ENCODE measurements at places on chromosomes 3 and 15. TPM values are rescaled to one million over a fixed set of nuclear protein-coding genes. Genes with fewer than 3 reads are reported as not detected.

Gene DYNLT2B
- polyA plus RNA-seq = 8.7 TPM

Gene VIPR1
- 1.6 TPM for polyA plus RNA-seq

Gene DNAH12
- polyA plus RNA-seq = 0.71 TPM

Gene PODXL2
- polyA plus RNA-seq = 5.0 TPM

Gene XCR1
- polyA plus RNA-seq = 0.27 TPM

Gene INKA1
- 6.8 TPM for polyA plus RNA-seq

Gene ARGFX
- polyA plus RNA-seq = not detected

Gene SERPINI1
- polyA plus RNA-seq = 7.9 TPM

Gene ZIC1
- polyA plus RNA-seq = 24.8 TPM

Gene AP3B2
- 0.29 TPM for polyA plus RNA-seq

Gene ALDH1A2
- polyA plus RNA-seq = 9.3 TPM

Gene IL12A
- 0.58 TPM for polyA plus RNA-seq

Gene TEX9
- polyA plus RNA-seq = 2.9 TPM

DNA sequence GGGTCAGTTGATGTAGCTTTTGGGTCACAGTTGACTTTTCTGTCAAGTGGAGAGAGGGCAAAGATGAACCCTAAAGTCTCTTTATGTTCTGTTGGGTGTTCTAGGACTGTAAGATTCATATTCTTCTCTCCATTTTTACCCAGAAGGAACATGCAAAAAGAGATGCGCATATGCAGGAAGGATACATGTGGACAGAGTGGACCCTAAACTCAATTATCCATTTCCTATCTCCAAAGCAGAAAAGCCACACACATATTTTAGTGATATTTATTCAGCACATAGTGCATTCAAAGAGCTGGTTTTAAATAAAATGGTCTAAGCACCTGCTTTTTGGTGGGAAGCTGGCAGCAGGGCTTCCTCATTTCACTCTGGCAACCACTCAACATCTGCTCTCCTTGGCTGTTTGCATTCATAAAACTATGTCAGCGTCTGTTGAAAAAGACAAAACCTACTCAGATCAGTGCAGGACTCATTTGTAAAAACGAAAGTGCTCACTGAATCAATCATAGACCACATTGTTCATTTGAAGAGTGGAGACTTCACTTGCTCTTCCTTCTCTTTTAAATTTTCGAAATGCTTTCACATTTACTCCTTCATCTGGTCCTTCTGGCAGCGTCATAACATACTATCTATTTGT, 96.6 kb downstream of the SEMA6D start:
- no peak for DNase-seq

GRCh38 chr15:74960995-74961588, 4.5 kb upstream of the RPP25 start:
- no peak for DNase-seq

- no peak for DNase-seq
Observed at GRCh38 chr15:68360721-68361120, 71.2 kb downstream of the ITGA11 start.

DNA sequence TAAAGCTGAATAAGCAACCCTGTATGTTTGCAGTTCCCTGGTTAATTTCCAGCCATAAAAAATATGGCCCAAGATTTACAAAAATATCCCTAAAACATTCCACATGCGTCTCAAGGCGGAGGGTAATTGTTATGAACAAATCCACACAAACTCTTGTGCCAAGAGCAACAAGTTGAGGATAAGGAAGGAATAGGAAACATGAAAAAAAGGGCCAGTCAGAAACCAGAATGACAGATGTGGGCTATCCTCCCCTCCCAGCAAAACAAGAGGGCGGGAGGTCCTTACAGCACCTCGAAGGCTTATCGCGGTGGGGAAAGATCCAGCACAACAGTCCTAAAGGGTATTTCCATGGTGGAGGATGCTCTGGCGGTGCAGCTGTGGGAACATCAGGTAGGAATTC, 155.6 kb upstream of the HES1 start:
- no peak for DNase-seq

DNA sequence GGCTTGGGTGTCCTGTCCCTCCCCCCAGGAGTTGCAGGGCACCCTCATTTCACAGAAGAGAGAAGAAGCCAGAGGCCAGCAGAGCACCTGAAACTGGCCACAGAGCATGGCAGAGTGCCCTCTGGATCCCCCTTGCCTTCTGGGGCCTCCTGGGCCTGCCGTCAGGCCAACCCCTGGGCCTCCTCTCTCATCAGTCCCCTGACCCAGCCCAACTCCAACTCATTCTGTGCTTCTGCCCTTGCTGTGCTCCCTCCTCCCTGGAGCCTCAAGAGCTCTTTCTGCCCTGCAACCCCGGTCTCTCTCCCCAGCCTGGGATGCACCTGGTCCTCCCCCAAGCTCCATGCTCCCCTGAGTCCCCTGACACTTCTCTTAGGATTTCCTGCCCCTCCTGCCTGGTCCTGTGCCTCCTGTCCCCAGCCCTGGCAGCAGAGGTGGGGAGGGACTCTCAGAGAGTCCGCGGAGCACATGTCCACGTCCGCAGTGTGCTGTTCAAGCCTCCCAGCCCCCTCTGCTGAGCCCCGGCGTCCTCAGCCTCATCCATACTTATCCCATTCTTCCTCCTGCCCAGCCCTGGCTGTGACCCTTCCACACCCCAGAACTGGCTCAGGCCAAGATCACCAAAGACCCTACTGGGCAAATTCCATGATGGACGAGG, 30.5 kb upstream of the CACNA2D2 start:
- DNase-seq = no peak

DNA sequence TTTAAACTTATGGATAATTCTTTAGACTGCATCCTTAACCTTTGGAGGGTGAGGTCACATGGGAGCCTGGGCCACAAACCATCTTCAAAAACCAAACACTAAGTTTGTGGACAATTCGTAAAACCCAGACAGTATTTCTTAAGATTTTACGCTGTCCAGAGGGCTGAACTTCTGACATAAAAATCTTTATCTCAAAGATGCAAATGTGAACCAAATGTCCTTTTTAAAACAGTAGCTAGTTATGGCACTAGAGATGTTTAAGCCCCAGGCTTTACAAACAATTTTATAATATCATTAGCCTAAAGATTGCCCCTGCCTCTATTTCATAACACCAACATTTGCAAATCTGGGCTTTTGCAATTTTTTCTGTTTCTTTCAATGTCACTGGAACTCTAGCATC, 287.2 kb downstream of the SATB1 start:
- DNase-seq = no peak

DNA sequence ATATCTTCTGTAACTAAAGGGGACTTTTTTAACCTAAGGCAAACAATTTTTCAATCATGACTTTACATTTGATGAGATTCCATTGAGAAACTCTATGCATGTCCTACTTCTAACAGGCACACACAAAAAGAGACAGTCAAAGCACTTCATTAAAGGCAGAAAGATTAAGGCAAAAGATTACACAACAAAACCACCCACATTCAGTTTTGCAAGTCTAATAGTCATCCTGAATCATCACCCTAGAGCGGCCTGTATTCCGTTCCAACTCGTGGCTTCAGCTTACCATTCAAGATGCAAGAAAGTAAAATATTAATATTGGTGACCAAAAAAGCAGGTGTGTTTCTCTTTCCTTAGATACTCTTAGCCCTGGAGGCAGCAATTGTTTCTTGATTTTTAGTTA, 205.9 kb downstream of the P3H2 start:
- no peak for DNase-seq

GRCh38 chr15:20340331-20340811, 201.2 kb downstream of the GOLGA6L6 start:
- no peak for DNase-seq

DNA sequence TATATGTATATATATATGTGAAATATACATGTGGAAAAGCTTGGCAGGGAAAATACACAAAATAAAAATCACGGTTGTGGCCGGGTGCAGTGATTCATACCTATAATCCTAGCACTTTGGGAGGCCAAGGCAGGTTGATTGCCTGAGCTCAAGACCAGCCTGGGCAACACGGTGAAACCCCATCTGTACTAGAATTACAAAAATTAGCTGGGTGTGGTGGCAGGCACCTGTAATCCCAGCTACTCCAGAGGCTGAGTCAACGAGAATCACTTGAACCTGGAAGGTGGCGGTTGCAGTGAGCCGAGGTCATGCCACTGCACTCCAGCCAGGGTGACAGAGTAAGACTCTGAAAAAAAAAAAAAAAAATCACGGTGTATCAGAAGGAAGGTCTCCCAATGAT, 20.8 kb upstream of the ARHGEF3 start:
- DNase-seq = no peak

DNA sequence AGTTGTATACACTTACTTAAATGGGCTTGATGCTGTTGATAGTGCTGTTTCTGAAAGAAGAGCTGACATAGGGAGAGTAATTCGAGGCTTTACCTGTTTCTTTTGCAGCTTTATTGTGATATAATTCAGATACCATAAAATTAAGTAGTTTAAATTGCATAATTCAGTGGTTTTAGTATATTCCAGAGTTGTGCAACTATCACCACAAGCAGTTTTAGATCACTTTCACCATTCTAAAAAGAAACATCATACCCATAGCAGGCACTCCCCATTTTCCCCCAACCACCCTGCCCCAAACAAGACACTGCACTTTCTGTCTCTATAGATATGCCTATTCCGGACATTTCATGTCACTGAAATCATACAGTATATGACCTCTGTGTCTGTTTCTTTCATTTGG, 98.5 kb downstream of the MTHFS start:
- no peak for DNase-seq

DNA sequence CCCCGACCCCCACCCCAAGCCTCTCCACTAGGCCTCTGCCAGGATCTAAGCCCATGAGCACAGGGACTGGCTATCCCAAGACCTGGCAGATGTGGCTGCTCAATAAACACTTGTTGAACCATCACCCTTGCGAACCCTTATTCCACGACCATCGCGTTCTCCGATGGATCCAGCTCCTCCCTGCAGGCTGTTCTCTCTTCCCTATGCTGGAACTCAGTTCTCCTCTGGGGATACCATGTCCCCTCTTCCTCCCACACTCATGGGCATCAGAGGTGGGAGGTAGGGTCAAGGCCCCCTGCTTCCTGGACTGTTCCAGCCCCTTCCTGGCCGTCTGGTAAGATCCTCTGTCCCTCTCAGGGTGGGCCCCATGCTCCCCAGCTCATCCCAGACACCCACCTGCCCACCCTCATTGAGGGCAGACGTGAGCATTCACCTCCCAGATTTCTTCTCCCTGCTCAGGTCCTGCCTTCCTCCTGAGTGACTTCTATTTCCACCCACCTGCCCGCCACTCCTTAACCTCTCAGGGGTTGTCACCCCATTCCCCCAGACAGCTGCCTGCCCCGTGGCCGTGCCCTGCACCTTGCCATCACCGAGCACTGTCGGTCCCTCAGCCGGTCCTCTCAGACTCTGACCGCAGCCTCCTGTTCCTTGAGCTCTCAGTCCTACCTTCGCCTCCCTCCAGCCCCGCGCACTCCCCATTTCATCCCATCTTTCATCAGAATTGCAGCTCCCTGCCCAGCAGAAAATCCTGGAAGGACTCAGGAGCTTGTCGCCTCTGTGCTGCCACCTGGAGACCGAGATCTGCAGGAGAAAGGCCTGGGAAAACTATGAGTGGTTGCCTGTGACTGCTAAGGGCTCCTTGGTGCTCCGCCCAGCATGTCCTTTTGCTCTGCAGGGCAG, 42.0 kb downstream of the PML start:
- no peak for DNase-seq

DNA sequence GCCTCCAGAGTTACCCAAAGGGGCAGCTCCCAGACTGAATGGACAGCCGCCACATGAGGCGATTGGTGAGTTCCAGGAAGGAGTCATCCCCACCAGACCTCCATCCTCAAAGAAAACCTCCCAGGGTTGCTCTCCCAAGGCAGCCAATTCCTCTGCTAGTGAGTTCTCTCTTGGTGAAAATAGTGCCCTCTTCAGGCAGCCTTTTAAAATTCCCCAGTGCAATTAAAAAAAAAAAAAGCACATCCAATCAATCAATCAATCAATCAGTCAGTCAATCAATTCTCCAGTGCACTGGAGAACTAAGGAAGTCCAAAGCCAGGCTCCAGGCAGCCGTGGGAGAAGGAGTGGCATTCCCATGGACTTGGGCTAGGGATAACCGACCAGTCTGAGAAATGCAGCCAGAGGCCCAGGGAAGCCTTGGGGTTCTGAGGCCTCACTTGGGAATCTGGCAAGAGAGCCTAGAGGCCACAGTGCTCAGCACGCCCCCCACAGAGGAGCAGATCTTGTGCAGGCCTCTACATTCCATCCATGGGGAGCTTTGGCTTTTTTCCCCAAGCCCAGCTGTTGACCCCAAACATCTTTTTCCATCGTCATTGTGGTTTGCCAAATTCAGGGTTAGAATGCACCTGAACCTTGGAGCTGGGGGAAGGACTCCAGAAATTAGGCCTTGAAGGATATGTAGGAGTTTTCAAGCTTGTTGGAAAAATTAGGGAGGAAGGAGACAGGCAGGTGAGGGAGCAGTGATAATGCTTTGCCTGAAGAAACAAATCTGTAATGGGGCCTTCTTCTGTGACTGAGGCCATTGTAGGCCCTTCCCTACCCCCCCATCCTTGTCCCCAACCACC, 4.8 kb downstream of the PAQR5 start:
- DNase-seq = no peak

DNA sequence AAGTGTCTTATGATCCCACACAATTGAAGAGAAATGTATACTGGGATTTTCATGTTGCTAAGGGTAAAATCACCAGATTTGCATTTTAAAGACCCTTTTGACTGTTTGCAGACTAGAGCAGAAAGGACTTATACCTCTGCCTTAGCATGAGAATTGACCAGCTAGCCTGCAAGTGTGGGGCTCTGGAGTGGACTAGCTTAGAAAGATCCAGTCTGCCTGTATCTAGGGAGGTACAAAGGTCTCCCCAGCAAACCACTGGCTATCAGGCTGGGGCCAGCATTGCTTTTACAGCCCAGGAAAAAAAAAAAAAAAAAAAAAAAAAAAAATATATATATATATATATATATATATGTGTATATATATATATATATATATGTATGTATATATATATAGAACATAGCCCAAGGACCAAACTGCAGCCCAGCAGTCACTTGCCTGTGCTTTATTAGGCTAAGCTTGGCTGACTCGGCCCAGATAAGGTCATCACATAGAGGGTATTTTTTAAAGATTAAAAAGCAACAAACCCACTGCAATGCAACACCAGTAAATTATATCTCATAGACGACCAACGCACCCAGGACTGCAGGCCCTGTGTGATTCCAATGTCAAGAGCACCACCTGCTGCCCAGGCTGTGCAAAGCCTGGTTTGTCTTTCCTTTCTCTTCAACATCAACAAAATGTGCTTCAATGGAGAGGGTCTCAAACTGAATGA, 63.7 kb downstream of the DCLK3 start:
- peak; percentile 32 for DNase-seq

GRCh38 chr15:67307156-67307555, 52.6 kb downstream of the IQCH start:
- no peak for DNase-seq

All from forelimb muscle (tissue), 1 donor.